Esophagus squamous epithelium (tissue), 5 donors: ENCODE measurements at places on chromosomes 5 and 9.

DNA sequence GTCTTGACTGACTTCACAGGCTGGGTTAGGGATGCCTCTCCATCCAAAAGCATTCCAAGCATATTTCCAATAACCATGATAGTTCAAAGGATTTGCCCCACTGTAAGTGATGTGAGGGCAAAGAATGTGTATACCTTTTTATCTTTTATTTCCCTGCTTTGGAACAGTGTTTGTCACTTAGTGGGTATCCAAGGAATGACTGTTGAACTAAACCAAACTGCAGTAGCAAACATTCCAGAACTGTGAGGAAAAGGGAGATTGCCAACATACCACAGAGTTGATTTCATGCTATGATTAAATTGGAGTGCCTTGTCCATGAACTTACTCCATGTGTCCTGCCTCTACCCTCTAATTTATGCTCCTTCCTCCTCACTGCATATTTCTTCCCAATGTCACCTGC is 400.0 kb downstream of the KIAA0825 start:
- DNase-seq: no peak

GRCh38 chr5:41870627-41871048 is 413 bp upstream of the OXCT1 start:
- no peak for DNase-seq

DNA sequence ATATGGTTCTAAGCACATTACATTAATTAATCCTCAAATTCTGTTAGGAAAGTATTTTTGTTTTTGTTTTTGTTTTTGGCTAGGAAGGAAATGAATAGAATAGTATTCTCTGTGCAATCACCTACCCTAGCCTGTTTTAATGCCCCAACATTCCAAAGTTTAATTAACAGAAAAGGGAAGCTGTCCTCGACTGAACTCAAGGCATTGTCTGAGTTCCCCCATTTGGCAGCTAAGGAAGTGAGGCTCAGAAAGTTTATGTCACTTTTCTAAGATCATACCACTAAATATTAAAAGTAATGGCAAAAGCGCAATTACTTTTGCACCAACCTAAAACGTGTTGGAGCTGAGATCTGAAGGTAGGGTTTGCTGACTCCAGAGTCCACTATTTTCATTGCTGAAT is 59.8 kb downstream of the FGF1 start:
- no peak for DNase-seq

DNA sequence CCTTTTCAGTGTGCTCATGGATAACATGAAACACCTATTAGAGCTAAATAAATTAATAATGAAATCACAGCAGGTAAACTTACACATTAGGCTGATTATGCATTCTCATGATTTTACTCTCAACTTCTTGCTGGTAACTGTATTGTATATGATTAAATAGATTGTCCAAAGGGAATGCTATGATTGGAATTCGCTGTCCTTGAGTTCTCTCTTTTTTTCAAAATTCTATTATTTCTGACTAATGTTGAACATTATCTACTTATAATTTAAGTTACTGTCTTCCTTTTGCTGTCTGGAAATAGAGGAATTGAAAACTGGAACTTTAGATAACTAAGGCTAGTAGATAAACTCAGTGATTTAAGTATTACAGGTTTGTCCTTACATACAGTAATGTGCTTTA is 13.1 kb downstream of the CENPH start:
- DNase-seq: no peak

DNA sequence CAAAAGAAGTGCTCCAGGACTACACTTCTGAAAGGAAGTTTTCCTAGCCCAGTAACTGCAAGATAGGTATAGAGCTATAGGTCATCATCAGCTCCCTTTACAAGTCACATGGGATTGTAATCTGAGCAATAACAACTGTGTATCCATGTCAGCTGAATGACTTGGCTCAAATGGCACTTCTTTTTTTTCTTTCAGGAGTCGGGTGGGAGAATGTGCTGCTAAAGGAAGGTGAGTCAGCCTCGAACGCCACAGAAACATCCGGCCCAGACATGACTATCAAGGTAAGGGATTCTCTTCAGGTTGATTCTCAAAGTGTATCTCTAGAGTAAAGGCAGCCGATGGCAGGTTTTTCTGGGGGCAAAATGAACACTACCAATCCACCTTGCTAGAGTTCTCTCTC is 192.2 kb downstream of the C9orf152 start:
- no peak for DNase-seq

GRCh38 chr5:143685246-143685815 is 126.6 kb upstream of the HMHB1 start:
- no peak for DNase-seq

- no peak for DNase-seq
Observed at GRCh38 chr9:114122136-114123027, 23.3 kb upstream of the KIF12 start.

DNA sequence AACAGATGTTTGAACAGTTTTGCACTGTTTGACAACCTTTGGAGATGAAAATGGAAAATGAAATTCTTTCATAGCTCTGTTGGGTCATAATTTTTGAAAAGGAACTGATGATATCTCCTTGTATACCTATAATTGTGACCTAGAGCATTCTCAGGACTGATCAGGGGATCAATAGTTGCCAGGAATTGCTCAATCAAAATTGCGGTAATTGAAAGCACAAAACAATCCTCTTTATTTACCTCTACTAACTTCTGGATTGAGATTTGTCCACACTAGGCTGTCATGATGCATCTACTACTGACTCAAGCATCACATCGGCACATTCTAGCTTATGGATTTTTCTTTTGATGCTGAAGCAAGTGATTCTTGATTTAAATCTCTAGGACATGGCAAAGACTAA is 4.1 kb upstream of the CNTLN start:
- no peak for DNase-seq

DNA sequence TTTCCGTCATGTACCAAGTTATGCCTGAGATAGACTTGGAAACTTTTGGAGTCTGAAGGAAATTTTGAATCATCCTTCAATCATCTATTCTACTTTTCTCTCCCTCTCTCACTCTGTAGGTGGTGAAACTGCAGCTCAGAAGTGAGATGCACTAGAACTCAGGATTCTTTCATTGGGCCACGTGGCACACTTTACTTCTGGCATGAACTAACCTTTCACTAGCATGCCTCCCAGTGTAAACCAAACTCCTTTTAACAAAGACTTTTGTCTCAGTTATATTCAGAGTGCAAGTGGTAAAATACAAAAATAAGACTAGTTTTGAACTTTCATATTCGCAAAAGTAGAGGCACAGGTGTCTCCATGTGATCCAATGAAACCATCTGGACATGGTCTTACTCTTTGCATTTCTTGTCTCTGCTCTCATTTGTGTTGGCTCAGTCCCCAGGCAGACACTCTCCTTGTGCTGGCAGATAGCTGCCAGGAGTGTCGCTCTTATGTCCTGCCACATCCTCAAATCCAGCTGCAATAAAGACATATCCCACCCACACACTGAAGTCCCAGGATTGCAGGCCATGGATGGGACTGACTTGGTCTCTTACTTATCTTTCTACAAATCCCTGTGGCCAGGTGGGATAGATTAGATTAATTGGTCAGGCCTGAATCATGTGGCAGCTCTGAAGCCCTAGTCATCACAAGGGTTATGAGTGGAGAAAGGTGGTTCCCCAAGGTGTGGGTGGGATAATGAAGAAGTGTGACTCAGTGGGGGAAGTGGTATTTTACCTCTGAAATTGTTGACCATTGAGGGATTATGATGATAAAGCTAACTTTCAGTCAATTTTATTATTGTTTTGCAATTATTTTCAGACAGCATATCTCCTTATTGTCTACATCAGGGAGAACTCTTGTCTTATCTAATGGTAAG is 267.5 kb downstream of the GABRB2 start:
- DNase-seq: no peak

- no peak for DNase-seq
Observed at GRCh38 chr5:131277875-131278740, 14.3 kb downstream of the CDC42SE2 start.

DNA sequence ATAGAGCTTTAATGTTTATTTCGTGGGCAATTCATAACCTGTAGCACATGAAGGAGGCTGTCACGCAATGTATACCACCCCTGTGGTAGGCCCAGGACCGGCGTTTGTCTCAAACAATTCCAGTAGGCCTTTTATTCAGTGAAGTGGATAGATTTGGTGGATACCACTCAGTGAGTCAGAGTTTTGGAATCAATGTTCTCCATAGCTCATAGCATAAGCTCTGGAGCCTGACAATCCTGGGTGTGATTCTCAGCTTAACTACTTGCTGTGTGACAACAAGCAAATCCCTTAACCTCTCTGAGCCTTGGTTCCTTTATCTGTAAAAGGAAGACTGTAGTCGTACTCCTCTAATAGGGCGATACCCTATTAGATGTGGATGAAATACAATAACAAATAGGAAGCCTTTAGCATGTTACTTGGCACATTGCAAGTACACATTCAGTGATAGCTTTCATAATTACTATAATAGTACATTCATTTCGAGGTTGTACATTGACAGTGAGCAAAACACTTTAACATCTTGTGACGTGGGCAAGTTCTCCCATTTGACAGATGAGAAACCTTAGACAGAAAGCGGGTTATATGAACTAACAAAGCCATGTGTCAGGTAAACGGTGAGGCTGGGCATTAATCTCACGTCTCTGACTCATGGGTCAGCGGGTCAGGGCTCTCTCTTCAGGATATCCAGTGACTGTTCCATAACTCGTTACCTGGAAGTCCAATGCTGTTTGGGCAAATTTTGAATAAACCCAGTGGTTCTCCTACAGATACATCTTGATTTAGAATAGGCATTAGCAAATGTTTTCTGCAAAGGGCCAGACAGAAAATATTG is 130.8 kb downstream of the C9orf152 start:
- no peak for DNase-seq

GRCh38 chr5:32833663-32834062 is 122.5 kb downstream of the NPR3 start:
- DNase-seq: no peak

GRCh38 chr5:154345255-154345952 is 100.4 kb upstream of the SAP30L start:
- DNase-seq: no peak

DNA sequence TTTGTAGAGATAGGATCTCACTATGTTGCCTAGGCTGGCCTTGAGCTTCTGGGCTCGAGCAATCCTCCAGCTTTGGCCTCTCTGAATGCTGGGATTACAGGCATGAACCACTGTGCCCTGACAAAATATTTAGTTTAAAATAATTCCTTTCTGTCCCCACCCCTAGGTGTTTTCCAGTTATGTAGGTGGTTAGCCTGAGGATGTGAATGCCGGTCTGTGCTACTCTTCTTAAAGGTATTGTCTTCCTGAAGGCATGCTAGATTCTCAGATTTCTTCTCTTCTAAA is 56.7 kb upstream of the BASP1 start:
- no peak for DNase-seq

DNA sequence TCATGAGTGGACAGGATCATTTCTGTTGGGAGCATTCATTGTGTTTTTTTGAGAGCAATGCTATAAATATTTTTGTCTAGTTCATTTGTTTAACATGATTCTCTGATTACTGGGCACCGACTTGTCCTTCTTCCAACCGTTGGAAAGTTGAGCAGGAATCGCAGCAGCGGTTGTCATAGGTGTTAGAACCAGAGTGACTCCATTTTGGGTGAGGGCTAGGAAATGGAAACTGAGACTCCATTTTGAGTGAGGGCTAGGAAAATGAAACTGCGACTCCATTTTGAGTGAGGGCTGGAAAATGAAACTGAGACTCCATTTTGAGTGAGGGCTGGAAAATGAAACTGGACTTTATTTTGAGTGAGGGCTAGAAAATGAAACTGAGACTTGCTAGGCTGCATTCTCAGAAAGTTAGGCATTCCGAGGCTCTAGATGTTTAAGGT is 100.6 kb downstream of the ICE1 start:
- no peak for DNase-seq

GRCh38 chr9:105712773-105713172 is 18.4 kb downstream of the TMEM38B start:
- no peak for DNase-seq

GRCh38 chr9:96854651-96855273 is 448 bp upstream of the ZNF782 start:
- DNase-seq: no peak

DNA sequence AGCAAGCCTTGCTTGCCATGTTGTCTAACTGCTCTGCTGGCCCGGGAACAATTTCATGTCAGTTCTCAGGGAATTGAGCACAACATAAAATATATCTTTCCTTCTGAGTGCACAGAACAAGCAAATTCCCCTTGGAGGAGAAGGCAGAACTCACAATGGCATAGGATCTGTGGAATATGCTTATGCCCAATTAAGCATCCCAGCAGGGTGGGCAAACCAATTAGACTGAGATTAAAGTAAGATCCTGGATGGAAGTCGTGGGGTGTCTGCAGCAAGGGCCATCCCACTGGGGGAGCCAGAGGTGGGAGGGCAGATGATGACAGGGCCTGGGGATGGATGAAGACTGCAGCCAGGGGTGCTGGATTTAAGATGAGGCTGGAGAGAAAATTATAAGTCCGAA is 114.1 kb downstream of the BRINP1 start:
- DNase-seq: no peak

DNA sequence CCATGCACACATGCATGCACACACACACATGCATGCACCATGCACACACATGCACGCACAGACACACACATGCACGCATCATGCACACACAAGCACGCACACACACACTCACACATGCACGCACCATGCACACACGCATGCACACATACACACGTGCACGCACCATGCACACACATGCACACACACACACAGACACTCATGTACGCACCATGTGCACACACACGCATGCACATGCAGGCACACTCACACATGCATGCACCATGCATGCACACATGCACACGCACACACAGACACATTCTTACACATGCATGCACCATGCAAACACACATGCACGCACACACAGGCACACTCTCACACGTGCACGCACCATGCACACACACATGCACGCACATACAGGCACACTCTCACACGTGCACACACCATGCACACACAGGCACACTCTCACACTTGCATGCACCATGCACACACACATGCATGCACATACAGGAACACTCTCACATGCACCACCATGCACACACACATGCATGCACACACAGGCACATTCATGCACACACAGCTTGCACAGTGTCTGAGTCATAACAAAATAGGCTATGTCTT is 117.5 kb downstream of the TENT4A start:
- no peak for DNase-seq

- DNase-seq: no peak
Observed at GRCh38 chr5:144125163-144125726, 45.2 kb downstream of the YIPF5 start.

- no peak for DNase-seq
Observed at GRCh38 chr9:33124046-33124445, 43.1 kb downstream of the B4GALT1 start.
